ENCODE measurements at places on chromosomes 5 and 9.

GRCh38 chr9:15158064-15158463 is 149.0 kb downstream of the TTC39B start:
- DNase-seq = no peak

GRCh38 chr5:154400678-154401077 is 45.1 kb upstream of the SAP30L start:
- DNase-seq = no peak

- DNase-seq = no peak
Observed at GRCh38 chr5:18048449-18048848, 414.2 kb downstream of the TAF11L14 start.

- DNase-seq = no peak
Observed at GRCh38 chr9:8574846-8575245, 775.3 kb upstream of the DMAC1 start.

GRCh38 chr5:35819668-35820067 is 37.0 kb upstream of the IL7R start:
- DNase-seq = no peak

DNA sequence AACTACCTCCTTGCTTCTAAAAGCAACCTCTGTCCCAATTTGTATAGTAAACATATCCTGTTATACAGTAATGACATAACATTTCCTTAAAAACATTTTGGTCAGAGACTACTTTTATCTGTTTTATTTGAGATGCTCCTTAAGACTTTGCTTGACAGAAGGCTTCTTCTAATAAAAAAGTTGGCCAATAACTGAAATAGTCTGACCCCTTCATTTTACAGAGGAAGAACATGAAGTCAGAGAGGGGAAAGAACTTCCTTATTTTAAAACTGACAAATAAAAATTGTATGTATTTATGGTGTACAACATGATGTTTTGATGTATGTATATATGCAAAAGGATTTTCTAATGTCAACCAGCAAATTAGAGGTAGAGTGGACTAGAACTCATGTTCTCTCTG is 35.8 kb upstream of the SPARC start:
- DNase-seq = no peak

- peak; percentile 73 for DNase-seq
Observed at GRCh38 chr9:100473276-100474081, 530 bp downstream of the TMEFF1 start.

DNA sequence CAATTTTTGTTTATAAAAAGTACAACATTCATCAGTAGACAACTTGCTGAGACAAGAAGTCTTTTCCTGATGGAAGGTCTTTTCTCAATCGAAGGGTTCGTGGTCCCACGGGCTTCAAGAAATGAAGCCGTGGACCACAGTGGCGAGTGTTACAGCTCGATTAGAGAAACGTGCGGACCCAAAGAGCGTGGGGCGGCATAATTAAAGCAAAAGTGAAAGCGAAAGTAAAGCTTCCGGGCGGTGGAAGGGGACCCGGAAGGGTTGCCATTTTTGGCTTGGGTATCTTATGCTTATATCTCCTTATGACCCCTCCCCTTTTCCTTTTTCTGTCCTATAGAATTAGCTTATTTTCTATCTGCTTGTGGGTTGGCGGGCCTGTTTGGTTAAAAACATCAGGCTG is 2309.4 kb upstream of the ACO1 start:
- no peak for DNase-seq

DNA sequence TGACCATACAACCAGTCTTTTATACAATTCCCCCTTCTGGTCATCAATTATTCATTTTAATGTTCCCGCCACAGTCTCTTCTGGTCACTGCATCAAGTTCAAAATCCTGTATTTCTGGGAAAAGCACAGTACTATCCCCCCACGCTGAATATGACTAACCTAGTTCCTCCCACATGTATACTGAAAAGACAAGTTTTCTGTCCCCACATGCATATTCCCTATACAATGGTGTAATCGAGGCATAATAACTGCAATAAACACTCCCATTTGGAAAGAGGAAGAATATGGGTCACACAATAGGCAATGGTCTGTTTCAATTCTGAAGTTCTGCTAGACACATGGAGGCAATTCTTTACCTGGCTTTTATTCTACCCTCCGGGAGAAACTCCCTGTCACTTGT is 344.9 kb downstream of the EFNA5 start:
- no peak for DNase-seq

GRCh38 chr9:117412006-117412715 is 2.7 kb downstream of the ASTN2 start:
- no peak for DNase-seq

DNA sequence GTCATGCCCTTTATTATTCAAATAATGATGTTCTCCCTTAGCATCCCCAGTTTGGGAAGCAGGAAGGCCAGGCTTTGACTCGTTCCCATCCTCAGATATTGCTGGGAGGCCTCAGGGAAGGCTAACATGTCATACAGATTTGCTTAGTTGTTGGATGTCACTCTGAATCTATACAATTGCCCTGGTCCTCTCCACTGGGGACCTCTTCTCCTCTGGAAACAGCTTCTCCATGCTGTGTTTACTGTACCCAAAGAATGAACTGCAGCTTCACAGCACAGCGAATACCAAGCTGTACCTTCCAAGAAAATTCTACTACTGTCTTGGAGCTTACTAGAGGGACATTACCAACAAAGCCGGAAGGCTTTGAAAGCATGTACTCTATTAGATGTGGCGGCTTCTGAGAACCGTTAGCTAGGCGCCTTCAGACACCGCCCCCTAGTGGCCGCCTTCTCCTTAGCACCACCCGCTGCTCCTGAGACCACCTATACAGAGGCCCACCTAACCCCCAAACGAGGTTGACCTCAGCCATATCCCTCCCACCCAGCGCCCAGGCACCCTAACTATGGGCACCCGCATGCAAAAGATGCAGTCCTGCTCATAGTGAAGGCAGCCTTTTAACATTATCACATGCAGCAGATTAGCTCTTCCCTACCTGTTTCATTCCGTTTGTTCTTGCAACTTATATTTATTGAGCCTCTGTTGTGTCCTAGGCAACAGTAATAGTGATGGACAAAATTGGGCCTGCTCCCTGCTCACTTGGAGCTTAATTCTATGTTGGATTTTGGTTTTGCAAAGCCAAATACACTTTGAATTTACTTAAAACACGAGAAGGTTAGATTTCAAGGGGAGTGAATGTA is 34.9 kb upstream of the FOXI1 start:
- DNase-seq = peak; percentile 75

DNA sequence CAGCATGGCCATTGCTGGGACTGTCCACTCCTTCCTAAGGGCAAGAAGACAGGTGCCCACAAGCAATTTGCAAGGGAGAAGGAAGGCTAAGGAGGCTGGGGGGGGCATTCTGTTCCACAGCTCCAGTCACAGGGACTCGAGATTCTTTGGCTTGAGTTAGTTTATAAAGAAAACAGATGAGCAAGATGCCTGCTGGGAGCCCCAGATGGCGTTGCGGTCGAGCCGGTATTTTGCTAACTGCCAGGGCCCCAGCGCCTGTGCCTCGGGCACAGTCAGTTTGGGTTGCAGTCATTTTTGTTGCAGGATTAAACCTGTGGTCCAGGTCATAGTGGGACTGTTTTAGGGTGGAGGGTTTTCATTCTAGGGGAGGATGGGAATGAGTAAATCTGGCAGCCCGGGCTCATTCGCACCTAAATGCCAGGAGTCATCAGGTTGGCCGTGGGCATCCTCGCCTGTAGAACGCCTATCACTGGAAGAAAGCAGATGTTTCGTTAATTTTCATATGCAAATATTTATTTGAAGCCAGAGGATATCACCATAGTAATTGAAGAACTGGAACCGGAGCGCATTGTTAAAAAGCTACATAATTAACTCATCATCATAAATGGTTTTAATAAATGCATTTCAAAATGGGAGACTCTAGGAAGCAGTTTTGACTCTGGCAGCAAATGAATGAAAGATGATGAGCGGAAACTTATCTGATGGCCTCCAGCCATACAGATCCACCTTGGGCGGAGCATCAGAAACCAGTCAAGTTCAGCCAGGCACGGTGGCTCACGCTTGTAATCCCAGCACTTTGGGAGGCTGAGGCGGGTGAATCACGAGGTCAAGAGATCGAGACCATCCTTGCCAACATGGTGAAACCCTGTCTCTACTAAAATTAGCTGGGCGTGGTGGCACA is 87.1 kb upstream of the FCN2 start:
- DNase-seq = no peak

- no peak for DNase-seq
Observed at GRCh38 chr5:122674385-122674784, 100.5 kb upstream of the SNX2 start.

- no peak for DNase-seq
Observed at GRCh38 chr5:91079037-91079436, 304.1 kb downstream of the ARRDC3 start.

GRCh38 chr5:147160902-147161700 is 73.7 kb upstream of the STK32A start:
- no peak for DNase-seq

DNA sequence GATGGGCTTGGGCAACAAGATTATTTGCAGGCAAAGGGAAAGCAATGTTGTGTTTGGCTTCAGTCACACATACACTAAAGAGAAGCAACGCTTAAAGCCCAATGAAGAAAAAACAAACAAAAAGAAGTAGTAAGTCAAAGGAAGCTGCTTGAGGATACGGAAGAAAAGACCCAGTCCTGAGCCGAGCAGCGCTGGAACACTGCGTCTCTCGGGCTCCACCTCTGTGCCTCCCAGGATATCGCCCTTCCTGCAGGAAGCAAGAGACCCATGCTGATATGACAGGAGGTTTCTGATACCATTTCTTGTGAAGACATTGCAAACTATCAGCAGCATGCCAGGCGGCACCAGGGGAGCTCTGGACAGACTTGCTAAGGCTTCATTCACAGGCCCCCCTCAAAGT is 9.9 kb downstream of the GNAQ start:
- DNase-seq = no peak

- DNase-seq = no peak
Observed at GRCh38 chr5:102611312-102611711, 112.5 kb upstream of the SLCO6A1 start.

DNA sequence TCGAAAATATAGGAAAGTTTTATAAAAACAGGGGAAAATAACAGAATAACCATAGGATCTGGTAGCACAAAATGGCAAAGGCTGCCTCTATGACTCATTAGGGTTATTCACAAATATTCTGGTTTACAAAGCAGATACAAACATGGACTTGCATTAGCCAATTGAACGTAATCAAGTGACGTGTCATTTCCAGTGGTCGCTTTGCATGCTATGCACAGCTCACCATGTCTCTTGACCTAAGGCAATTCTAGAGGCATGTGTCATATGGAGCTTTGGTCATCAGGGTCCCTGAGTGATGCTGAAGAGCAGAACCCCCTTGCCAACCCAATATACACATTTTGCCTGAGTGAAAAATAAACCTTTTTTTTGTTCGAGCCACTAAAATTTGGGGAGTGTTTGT is 158.8 kb downstream of the TMEM161B start:
- no peak for DNase-seq

- no peak for DNase-seq
Observed at GRCh38 chr5:59873113-59873512, 20.4 kb downstream of the PDE4D start.

DNA sequence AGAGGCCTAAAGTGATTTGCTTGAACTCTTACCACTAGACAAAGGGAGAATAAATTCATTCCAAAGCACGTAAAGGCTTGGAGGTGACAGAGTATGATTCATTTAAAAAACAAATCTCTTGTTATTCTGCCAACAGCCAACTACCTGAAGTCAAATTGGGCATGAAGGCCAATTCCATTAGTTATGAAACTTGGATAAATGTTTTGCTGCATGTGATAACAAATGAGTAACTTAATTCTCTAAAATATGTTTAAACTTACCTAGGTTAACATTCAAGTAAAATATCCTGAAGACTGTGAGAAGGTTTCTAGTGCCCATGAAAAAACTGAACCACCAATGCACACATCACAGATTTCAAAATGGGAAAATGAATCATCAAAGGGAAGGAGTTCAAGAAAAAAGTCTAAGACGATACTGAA is 120.1 kb upstream of the TSLP start:
- DNase-seq = no peak

DNA sequence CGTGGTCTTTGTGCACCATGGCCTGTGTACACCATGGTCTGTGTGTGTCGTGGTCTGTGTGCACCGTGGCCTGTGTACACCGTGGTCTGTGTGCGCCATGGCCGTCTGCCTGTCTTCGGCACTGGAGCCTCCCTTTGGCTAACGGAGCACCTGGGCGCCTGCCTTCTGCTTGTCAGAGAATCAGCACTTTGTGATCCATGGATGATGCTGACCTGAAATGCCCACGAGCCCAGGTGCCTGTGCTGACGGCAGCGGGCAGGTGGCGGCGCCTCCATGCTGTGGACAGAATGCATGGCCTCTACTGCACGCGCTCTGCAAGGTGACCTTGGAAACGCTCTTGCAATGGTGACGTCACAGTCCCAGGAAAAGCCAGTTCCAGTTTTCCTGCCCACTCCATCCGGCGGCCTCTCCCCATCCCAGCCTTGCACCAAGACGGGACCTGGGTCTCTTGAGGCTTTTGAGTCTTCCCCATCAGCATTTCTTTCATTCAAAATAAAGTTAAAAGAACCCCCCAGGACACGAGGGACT is 14.6 kb downstream of the LCN9 start:
- no peak for DNase-seq

DNA sequence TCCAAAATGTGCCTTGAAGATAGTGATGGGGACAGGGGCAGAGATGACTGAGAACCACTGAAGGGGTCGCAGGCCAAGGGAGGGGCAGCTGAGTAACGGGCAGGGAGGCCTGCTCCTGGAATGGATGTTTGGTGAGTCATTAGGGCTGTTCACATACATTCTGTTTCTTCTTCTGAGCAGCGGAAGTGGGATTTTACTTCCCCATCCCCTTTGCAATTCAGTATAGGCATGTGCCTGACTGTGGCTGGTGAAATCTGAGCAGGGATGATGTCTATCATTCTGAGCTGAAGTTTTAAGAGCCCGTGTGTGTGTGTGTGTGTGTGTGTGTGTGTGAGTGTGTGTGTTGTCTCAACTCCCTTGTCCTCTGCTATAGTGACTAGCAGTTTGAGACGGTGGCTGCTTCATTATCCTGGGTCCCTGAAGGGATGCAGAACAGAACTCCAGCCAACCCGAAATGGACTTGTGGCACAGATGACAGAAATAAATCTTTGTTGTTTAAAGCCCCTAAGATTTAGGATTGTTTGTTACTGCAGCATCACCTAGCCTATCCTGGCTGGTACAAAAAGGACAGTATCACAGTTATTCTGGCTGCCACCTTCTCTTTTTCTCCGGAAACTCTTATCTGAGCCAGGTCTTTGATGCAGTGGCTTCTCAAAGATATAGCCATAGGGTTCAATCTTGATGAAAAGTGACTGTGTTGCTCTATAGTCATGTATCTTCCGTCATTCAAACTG is 29.2 kb upstream of the TGFBI start:
- DNase-seq = no peak

All from activated CD8-positive, alpha-beta memory T cell treated with anti-CD3 and anti-CD28 coated beads, Interleukin-2, amount 50 U/mL, for 48 hours (primary cell).